ENCODE measurements at places on chromosomes 1 and 21.

DNA sequence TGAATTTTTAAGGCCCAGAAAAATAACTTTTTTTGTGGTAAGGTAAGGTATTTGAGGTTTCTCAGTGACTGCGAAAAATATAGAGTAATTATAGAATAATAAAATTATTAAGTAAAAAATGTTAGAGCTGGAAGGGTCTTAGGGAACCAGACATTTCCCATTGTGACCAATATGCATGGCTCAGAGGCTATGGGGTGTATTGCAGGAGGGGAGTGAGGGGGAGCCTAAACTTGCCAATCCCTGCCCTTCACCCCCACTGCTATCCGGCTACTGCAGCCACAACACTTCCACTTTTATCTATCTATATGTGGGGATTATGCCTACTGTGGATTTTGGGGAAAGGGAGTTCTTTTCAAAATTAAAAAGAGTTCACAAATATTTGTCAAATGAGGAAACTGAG, 7.6 kb upstream of the GADD45A start:
- DNase-seq, result no peak

- DNase-seq, result no peak
Measured at GRCh38 chr1:244065063-244065793, 14.1 kb downstream of the ZBTB18 start.

- no peak for DNase-seq
Measured at GRCh38 chr21:39840373-39841097, 26.7 kb upstream of the PCP4 start.

DNA sequence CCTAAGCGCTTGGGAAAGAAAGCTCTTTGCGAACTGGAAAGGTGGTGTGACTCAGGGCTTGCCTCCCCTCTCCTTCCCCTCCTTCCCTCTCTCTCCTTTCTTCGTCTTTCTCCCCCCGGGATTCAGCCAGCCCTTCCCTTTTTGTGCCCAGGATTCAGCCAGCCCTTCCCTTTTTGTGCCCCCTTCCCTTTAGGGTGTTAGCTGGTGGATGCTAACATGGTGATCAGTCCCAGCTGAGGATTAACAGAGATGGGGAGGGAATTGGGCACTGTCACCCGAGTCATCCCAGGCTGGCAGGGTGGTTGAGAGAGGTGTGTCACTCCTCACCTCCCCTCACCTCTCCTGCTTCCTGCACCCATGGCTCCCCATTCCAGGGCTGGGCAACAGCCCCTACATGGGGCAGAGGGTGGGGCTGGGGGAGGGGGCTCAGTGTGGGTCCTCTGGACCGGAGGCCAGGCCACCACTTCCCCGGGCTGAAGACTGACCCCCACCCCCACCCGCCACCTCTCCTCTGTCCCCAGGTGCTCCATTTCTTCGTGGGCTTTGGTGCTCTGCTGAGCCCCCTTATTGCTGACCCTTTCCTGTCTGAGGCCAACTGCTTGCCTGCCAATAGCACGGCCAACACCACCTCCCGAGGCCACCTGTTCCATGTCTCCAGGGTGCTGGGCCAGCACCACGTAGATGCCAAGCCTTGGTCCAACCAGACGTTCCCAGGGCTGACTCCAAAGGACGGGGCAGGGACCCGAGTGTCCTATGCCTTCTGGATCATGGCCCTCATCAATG, 51.5 kb downstream of the ELK4 start:
- DNase-seq, result no peak

GRCh38 chr21:41245509-41246135, 71.0 kb upstream of the FAM3B start:
- no peak for DNase-seq

- no peak for DNase-seq
Measured at GRCh38 chr21:36806103-36806502, 107.2 kb downstream of the SIM2 start.

GRCh38 chr1:24903011-24903461, 27.0 kb downstream of the RUNX3 start:
- DNase-seq, result no peak

DNA sequence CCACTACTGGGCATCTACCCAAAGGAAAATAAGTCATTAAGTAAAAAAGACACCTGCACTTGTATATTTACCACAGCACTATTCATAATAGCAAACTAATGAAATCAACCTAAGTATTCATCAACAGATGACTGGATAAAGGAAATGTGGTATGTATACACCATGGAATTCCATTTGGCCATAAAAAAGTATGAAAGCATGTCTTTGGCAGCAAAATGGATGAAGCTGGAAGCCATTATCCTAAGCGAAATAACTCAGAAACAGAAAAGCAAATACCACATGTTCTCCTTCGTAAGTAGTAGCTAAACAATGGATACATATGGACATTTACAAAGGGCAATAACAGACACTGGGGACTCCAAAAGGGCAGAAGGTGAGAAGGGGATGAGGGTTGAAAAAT, 485.7 kb upstream of the BRINP3 start:
- DNase-seq, result no peak

GRCh38 chr1:93597709-93598108, 83.9 kb downstream of the BCAR3 start:
- DNase-seq, result no peak
